ENCODE measurements at places on chromosomes 16 and 17.

- ATAC-seq: no peak
Measured at GRCh38 chr17:49362723-49363117, 670 bp upstream of the ZNF652 start.

- no peak for ATAC-seq
Measured at GRCh38 chr16:88301431-88301830, 81.3 kb upstream of the ZNF469 start.

DNA sequence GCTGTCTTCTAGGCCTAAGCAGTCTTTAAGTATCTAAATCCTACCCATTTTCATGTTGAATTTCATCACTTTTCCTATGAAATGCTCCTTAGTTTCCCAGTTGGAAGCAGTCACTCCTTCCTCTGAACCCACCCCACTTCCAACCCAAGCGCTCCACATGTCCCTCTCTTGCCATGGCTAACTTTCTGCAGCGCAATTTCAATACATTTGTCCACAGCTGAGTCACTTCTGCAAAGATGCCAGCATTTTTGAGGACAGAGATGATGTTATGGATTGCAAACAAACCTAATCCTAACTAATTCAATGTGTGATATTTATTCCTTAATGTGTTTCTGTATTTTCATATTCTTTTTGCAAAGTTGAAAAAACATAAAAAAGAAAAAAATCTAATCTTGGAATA is 71.7 kb downstream of the HLF start:
- ATAC-seq: no peak

DNA sequence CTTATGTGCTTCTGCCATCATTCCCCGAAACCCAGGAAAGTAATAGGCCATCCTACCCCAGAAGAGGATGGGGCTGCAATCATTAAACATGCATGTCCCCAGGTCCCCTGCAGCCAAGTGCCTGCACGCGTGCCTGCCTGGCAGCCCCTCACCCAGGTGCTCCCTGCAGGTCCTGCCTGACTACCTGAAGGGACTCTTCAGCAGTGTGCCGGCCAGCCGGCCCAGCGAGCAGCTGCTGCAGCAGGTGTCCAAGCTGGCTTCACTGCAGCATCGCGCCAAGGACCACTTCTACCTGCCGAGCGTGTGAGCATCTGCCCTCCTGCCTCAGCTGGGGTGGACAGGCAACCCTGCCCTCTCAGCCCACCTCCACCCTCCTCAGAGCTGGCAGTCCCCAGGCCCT is 16.2 kb upstream of the ALKBH5 start:
- ATAC-seq: no peak

DNA sequence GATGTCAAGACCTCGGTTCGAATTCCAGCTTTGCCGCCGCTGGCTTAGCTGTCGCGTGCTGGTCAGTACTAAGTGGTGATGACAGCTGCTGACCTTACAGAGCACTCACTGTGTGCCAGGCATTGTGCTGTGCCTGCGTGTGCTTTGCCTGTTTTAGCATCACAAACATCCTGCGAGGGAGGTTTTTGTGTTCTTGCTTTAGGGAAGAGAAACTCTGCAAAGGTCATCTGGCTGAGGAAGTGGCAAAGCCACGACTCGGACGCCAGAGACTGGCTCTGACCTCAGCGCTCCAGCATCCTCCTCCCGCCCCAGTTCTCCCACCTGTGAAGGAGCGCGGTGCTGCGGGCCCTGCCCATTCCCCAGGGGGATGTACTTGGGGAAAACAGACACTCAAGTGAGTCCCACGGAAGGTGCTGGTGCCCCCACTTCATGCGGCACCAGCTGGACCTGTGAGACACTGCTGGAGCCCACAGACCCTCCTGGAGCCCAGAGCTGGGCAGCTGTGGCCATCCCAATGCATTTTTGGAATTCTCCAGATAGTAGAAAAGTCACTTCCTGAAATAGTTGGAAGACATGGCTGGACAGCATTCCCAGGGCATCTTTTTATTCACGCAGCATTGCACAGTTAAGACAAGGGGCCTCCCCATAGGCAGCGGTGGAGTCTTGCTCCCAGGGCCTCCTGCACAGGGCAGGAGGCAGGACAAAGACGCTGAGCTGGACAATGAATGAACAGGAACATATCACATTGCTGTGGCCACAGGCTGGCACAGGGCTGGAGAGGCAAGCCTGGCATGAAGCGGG is 20.0 kb upstream of the HERPUD1 start:
- ATAC-seq: peak; percentile 59

DNA sequence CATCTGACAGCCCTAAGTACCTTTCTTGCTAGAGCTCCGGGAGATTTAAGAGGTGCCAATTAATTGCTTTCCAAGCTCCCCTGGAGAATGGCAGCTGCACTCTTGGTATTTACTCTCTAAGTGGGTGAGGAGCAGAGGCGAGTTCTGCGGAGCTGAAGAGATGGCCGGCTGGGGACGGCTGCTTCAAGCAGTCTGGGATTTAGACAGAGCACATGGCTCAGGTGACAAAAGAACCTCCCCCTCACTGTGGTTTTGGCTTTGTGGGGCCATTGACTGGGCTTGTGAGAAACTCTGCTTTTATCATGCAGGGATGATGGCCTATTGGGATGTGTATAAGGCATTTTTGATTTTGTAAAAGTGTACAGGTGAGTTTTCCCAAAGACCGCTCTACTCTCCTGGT is 239.3 kb upstream of the EEF2KMT start:
- ATAC-seq: no peak

GRCh38 chr17:58313815-58314705 is 14.5 kb downstream of the TSPOAP1 start:
- no peak for ATAC-seq

- no peak for ATAC-seq
Measured at GRCh38 chr17:74904687-74905409, 11.4 kb upstream of the FADS6 start.

- ATAC-seq: no peak
Measured at GRCh38 chr16:81478876-81479511, 34.4 kb downstream of the CMIP start.

DNA sequence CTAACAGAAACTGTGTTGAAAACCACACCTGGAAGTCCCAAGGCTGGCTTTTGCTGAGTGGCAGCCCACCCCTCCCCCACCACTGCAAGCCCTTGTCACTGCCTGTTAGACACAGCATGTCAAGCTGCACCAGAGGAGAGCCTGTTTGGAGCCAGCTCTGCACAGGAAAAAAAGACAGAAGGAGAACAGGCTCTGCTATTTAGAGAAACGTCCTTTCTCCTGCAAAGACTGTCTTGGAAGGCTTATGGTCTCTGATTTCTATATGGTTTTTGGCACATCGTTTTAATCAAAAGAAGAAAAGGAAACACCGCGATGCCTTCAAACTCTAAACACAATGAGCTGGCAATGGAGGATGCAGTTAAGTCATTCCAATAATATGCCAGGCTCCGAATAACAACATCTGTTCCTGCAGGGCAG is 275.5 kb downstream of the MAP2K4 start:
- ATAC-seq: peak; percentile 50

DNA sequence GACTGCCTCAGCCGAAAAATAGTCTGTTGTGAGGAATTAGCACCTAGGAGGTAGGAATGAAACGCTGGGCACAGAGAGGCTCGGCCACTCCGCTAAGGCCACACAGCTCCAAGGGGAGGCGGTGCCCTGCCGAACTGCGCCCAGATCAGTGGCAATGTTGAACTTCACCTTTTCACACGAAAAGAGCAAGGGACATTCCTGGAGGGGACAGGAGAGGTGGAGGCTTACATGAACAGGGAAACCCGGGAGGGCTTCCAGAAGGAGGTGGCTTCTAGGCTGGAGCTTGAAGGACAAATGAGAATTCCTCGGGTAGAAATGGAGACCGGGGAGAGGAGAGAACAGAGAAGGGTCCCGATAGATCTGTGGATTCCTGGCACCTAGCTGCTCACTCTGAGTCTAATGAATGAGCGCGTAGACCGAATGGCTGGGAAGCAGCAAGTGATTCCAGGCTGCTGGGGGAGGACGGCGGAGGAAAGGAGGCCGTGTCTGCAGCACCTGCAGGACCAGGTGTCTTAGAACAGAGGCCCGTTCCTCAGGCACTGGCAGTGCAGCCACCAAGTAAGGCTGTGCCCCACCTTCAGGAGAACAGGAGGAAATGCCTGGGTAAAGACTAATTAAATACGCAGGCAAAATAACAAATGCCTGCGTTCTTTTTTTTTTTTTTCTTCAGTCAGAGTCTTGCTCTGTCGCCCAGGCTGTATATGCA is 722 bp upstream of the SLC38A10 start:
- ATAC-seq: peak; percentile 7
